ENCODE measurements at places on chromosomes 7 and 10.

DNA sequence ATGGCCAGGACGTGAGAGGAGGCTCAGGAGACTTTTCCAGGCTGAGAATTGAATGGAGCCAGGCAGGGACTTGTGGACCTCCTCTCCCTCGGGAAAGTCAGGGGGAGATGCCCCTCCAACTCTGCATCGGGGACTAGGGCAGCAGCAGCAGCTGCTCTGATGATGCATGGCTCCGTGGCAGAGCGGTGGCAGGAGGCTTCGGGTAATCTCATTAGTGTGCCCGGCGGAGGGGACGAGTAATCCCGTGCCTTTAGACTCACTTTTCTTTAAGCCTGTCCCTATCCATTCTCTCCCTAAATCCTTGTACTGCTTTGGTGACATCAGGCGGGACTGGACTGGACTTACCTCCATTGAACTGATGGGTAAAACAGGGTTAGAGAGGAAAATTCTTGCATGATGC is 75.1 kb downstream of the ZMIZ1 start:
- DNase-seq: no peak

- DNase-seq: no peak
Observed at GRCh38 chr10:103854686-103855391, 537 bp downstream of the SH3PXD2A start.

GRCh38 chr10:14624600-14624999 is 150.1 kb downstream of the FAM107B start:
- DNase-seq: no peak

GRCh38 chr7:129529643-129530042 is 27.3 kb downstream of the SMKR1 start:
- no peak for DNase-seq

- peak; percentile 72 for DNase-seq
Observed at GRCh38 chr10:21495752-21496342, 29.6 kb downstream of the SKIDA1 start.

DNA sequence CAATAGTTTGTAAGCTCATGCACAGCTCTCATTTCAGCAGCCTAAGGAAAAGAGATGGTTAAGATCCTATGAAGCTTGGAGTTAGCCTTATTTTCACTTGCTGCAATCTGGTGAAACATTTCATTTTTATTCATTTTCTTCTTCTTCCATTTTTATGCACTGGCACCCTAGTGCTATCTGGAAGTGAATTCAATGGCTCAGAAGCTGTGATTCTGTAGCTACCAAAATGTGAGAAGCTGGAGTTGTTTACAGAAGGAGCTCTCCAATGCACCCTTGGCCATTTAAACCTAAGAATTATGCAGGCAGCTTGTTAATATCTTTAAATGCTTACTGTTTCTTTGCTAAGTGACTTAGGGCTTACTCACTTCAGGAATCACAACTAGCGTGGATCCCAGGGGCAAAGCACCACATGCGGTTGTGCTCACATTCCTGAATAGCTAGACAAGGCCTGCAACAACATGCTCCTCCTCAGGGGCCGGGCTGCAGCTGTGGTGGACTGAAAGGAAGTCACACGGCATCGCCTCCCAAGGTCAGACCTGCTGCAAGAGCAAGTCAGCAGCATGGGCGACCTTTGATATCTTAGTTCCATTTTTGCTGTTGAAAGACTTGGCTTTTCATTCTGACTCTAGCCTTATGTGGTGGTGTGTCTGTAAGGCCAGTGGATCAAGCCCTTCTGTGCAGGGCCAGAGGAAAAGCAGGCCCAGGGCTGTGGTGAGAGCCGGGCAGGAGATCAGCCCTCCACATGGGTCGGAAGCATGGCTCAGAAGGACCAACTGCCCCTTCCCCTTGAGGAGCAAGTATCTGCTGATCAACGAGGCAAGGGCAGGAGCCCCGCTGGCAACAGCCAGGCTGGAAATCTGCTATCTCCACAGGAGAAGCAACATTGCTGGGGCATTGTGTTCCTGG is 91.9 kb upstream of the MBL2 start:
- no peak for DNase-seq

- DNase-seq: no peak
Observed at GRCh38 chr7:105003275-105003674, 10.7 kb upstream of the KMT2E start.

DNA sequence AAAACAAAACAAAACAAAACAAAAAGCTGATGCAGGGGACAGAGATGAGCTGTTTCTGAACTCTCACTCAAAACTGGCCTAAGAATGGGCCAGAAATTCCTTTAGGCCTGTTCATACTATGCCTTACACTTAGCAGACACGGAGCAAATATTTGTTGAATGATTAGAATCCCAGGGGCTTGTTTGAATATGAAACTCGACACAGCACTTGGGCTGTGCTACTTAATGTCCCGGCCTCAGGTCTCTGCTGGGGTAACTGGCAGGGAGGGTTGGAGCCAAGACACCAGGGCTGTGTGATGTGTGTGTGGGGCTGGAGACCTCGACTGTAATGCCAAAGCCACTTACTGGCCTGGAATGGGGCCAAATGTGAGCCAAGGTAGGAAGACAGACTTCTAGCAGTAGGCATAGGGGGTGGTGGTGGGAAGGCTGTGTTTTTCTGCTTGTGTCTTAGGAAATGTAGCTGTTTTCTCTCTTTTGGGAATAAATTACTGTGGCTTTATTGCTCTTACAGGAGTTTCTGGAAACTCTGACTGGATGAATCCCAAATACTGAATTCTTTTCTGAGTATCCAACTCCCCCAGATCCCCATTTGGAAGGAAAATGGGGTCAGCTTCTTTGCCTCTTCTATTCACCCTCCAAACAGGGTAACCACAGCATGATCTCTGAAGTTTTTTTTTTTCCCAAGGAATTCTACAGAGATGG is 66.7 kb downstream of the EMX2 start:
- DNase-seq: no peak

- no peak for DNase-seq
Observed at GRCh38 chr7:101162551-101163278, 2.7 kb downstream of the VGF start.

All from stimulated activated CD8-positive, alpha-beta memory T cell treated with anti-CD3 and anti-CD28 coated beads, Interleukin-4, amount 100 ng/mL, for 1 hour (primary cell).